ENCODE measurements at places on chromosomes 1 and 21.

DNA sequence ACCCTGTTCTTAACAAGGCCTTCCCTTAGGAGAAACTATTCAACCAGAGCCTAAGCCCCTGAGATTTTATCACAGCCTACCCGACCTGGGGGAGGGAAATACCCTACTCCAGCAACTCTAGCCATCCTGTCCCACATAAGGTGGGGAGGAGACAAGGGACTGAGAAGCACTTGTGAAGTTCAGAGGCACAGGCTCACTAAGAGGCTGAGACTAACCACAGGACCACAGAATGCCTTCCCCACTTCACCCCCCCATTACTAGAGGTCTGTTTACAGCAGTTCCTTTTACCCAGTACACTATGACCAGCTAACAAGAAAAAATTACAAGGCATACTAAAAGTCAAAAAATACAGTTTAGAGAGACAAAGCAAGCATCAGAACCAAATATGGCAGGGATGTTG is 86.8 kb downstream of the TEX35 start:
- no peak for DNase-seq

DNA sequence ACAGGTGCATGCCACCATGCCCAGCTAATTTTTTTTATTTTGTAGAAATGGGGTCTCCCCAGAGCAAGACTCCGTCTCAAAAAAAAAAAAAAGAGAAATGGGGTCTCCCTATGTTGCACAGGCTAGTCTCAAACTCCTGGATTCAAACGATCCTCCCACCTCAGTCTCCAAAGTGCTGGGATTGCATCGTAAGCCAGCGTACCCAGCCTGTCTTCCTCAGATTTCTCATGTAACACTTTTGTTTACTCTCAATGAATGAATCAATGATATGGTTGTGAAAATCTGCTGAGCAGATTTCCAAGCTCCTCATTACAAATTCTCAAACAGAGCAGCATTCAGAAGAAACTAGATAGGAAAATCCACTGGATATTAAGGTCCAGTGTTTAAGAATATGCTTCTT is 6.6 kb downstream of the CMPK1 start:
- DNase-seq: no peak

- no peak for DNase-seq
Measured at GRCh38 chr1:235929216-235929615, 62.5 kb upstream of the LYST start.

GRCh38 chr1:54337928-54338327 is 68.3 kb downstream of the SSBP3 start:
- DNase-seq: no peak

- DNase-seq: no peak
Measured at GRCh38 chr1:241531195-241532161, 700 bp upstream of the KMO start.
